MG63 (cell line): ENCODE measurements at places on chromosomes 5 and 9. TPM values are rescaled to one million over a fixed set of nuclear protein-coding genes. Genes with fewer than 3 reads are reported as not detected.

DNA sequence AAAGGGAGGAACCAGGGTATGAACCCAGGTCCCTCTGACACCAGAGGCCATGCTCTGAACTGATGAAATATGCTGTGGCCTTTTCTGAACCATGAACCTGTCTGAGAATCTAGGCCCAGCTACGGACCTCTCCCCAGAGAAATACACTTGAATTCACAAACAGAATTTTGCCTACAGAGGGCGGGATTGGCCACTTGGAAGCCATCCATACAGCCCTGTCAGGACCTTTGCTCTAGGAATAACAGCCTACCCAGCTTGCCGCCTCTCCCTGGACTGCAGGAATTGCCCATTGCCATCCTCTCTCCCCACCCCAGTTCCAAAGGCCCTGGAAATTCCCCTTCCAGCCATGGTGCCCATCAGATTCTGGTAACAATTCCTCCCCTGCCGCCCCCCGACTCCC is 26.6 kb downstream of the MORN5 start:
- no peak for DNase-seq

DNA sequence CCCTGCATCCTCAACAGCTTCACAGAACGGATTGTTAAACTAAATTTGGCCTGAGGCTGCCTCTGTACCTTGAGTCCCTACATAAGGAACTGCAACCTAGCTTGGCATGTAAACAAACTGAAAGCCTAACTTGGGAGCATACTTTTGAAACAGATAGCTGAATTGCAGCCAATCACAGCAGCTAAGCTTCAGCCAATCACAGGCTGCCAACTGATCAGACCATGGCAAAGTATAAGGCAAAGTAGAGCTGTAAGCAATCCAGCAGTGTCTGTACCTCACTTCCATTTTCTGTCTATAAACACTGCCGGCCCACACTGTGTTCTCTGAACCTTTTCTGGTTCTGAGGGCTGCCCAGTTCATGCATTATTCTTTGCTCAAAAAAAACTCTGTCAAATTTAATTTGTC is 8.9 kb upstream of the ZNF483 start:
- no peak for DNase-seq

- peak; percentile 39 for DNase-seq
These were observed 23.8 kb downstream of the SHC3 start for GRCh38 chr9:89154651-89155336.

DNA sequence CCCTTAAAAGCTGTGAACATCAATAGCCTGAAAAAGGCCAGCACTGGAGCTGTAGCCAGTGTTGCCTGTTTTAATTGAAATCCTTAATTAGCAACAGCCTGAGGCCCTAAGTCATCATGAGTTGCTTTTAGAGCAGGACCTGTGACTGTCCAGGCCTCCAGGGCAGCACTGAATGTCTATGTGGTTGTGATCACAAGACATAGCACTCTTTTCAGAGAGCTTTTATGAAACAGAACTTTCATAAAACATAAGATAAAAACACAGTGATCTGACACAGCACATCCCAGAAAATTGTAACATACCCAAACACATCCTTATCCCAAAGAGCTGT is 85.5 kb upstream of the MYO10 start:
- no peak for DNase-seq

DNA sequence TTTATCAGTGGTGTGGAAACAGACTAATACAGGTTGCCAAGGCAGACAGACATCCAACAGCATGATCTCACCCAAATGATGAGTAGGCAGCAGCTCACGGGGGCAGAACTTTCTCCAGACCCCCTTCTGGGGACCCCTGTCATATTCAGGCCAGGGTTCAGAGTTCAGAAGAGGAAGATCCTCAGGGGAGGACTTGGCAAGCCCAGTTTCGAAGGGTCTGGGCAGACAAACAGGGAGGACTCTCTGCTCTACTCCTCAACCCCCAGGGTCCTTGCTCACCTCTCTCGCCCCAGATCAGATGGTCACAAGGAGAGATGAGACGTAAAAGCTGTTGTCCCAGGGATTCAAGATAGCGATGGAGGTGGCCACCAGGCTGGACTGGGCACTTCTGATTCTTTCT is 215.1 kb upstream of the MVB12B start:
- no peak for DNase-seq

- DNase-seq: no peak
These were observed 37.5 kb upstream of the CER1 start for GRCh38 chr9:14760060-14760459.

DNA sequence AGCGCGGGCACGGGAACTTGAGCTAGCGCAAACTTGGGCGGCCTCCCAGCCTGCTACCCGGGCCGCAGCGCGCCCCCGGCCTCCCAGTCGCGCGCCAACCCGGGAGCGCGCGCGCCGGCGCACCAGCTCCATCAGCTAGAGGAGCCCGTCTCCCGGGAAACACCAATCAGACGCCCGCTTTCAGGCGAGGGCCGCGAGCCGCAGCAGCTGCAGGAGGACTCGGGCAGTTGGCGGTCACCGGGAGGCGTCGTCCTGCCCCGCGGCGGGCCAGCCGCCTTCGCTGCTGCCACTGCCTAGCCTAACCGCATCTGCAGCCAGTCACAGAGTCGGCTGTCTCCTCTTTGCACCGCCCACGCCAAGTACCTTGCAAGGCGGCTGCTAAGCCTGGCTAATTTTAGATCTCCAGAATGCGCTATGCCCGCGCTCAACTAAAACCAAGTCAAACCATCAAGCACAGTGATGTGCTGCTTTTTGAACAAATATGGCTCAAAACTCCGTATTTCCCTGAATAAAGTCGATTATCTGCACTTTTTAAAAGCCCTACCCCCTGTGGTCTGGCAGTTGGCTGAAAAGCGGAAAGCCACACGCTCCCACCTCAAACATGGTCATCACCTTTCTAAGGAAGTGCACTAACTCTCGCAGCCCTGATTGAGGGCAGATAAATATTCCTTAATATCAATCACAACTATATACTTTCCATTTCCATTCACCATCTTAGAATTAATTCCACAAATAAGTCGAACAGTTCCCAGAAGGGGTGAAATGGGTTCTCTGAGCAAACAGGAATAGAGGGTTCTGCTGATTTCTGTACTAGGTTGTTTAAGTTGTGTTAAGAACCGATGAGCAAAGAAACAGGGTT is 221.8 kb downstream of the MEF2C start:
- peak; percentile 100 for DNase-seq

DNA sequence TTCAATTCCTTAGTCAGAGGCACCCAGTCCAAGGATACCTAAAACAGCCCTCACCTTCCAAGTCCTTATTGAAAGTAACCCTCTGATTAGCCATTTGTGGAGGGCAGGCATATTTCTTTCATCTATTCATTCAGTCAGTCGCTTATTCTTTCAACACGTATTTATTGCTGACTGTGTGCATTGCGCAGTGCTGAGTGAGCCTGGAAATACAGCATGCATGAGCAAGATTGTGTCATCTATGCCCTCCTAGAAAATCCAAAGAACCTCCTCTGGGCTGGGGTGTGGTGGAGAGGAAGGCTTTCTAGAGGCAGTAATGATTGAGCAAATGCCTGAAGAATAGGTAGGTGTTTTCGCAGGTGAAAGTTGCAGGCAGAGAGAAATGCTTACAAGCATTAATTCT is 8.5 kb upstream of the FEM1C start:
- peak; percentile 20 for DNase-seq

- peak; percentile 12 for DNase-seq
These were observed 196.4 kb downstream of the TRPM3 start for GRCh38 chr9:70924895-70925547.

GRCh38 chr5:96876292-96876850 is at the start of gene ERAP2:
Gene ERAP2, plus strand, starts transcription at chr5:96876500. Its CDS starts 3,186 bp downstream, at chr5:96879686.
- no peak for DNase-seq

GRCh38 chr9:25939126-25939525 is 260.9 kb upstream of the TUSC1 start:
- no peak for DNase-seq

DNA sequence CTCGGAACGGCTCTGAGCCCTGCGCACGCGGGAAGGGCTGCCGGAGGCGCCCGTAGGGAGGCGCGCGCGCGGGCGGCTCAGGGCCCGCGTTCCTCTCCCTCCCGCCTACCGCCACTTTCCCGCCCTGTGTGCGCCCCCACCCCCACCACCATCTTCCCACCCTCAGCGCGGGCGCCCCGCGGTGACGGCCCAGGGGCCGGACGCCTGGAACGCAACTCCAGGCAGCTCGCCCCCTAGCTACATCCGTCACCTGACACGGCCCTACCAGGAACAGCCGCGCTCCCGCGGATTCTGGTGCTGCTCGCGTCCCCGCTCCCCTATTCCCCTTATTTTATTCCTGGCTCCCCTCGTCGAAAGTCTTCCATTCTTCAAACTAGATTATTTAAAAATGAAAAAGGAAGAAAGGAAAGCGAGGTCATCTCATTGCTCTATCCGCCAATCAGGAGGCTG is at the start of gene CDKN2B-AS1:
Gene CDKN2B-AS1, plus strand, starts transcription at position 236 of the 450 bp plus-strand sequence.
- DNase-seq: no peak

- DNase-seq: no peak
These were observed 18.1 kb downstream of the C1QTNF2 start for GRCh38 chr5:160352308-160352707.

GRCh38 chr9:9631284-9631683 is 981.5 kb downstream of the PTPRD start:
- no peak for DNase-seq

The UGT3A2 gene
- total RNA-seq: not detected in 2 replicates

The PCDHB9 gene
- total RNA-seq: 1.9 TPM in 1 of 2 replicates, not detected in the other

The NSG2 gene
- total RNA-seq: not detected in 2 replicates

The PHYHD1 gene
- not detected in 2 replicates for total RNA-seq

The PCBD2 gene
- 7.1 and 11.1 TPM in 2 replicates for total RNA-seq

The TRIM36 gene
- total RNA-seq: 0.10 TPM in 1 of 2 replicates, not detected in the other

The COL15A1 gene
- 0.62 and 1.2 TPM in 2 replicates for total RNA-seq

The PRKAA1 gene
- 69.0 and 128 TPM in 2 replicates for total RNA-seq

The SLCO4C1 gene
- not detected in 2 replicates for total RNA-seq
